ENCODE measurements at places on chromosomes 1 and 21.

GRCh38 chr1:34800214-34800613 is 7.4 kb downstream of the GJA4 start:
- no peak for DNase-seq

- DNase-seq, result no peak
These were observed 29.6 kb downstream of the VANGL2 start for GRCh38 chr1:160429702-160430535.

GRCh38 chr1:181033799-181034451 is at the start of gene MR1:
Gene MR1, plus strand, starts transcription at chr1:181033983. Its CDS starts 25 bp downstream, at chr1:181034008.
- DNase-seq, result peak; percentile 6

GRCh38 chr1:156001662-156002171 is 19.0 kb downstream of the SSR2 start:
- DNase-seq, result no peak

GRCh38 chr1:40789661-40790430 is 6.3 kb downstream of the KCNQ4 start:
- no peak for DNase-seq

GRCh38 chr1:66395202-66396061 is 138.5 kb upstream of the SGIP1 start:
- no peak for DNase-seq

GRCh38 chr1:203796236-203796605 is 798 bp downstream of the ZBED6 start:
- peak; percentile 14 for DNase-seq

- DNase-seq, result no peak
These were observed at the start of gene NFIA for GRCh38 chr1:61082311-61083012. Gene NFIA, plus strand, starts transcription at chr1:61082561.

GRCh38 chr1:24904731-24905354 is 25.2 kb downstream of the RUNX3 start:
- no peak for DNase-seq

- DNase-seq, result no peak
These were observed 119.4 kb upstream of the CXADR start for GRCh38 chr21:17393413-17393812.

DNA sequence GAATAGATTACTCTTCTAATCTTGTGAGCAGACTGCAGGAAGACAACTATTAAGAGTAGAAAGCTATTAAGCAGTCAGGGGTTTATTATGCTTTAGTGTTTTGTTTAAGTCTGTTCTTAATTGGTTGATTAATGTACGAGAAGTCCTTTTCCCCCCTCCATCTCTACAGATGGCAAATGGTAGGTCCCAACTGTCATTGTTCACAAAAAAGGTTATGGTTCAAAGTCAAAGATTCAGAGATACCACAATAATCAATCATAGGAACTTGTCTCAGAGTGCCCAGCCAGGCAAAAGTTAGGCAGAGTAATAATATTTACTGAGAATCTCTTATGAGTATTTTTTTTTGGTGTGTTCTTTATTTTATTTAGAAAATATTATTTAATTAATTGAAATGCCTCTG is 26.8 kb downstream of the NFIA start:
- DNase-seq, result no peak

- no peak for DNase-seq
These were observed 96.4 kb upstream of the BACE2 start for GRCh38 chr21:41071258-41072171.

GRCh38 chr1:234168061-234168724 is 205.1 kb upstream of the COA6 start:
- no peak for DNase-seq

- no peak for DNase-seq
These were observed 621.2 kb upstream of the PRMT6 start for GRCh38 chr1:106435269-106435668.

GRCh38 chr1:26789612-26789865 is 1.8 kb downstream of the PIGV start:
- no peak for DNase-seq

DNA sequence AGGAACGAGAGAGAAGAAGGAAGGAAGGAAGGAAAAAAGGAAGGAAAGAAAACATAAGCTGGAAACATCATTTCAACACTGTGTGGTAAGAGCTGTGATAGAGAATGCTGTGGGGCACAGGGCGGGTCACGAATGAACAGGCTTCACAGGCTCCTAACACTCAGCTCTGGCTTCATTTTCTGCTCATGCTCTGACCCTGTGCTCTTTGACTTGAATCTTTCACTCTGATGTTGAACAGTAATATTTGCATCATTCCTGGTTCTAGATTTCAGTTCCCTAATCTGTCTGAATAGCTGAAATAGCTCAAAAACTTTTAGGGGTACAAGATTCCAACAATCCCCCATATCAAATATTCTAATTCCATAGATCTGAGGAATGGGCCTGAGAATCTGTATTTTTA is 207.3 kb downstream of the LHX8 start:
- DNase-seq, result no peak

GRCh38 chr21:14911351-14911750 is 153.4 kb downstream of the NRIP1 start:
- no peak for DNase-seq

- DNase-seq, result no peak
These were observed 400 bp upstream of the PGBD2 start for GRCh38 chr1:248905662-248906008.

DNA sequence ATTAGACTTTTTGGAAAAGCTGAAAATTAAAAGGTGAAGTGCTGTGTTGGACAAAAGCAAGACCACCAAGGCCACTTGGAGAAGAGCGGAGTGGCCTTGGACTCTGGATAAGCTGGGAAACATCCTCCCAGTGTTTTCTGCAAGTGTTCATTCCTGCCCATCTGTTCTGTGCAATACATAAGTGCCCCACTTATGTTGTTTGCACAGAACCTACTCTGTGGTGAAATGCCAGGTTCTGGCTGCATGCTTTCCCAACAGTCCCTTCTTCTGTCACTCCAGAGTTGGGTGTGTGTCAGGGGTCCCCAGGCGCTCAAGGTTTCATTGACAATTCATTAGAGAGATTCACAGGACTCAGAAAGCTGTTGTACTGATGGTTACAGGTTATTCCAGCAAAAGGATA is 30.3 kb downstream of the NHLH2 start:
- DNase-seq, result no peak

- DNase-seq, result no peak
These were observed 160.8 kb downstream of the HHAT start for GRCh38 chr1:210489491-210489890.

- no peak for DNase-seq
These were observed 81.8 kb upstream of the HMCN1 start for GRCh38 chr1:185652348-185652747.

- DNase-seq, result no peak
These were observed 667 bp downstream of the TMEM50B start for GRCh38 chr21:33478935-33479678.

- DNase-seq, result no peak
These were observed 20.0 kb upstream of the ALDH4A1 start for GRCh38 chr1:18922319-18922726.

DNA sequence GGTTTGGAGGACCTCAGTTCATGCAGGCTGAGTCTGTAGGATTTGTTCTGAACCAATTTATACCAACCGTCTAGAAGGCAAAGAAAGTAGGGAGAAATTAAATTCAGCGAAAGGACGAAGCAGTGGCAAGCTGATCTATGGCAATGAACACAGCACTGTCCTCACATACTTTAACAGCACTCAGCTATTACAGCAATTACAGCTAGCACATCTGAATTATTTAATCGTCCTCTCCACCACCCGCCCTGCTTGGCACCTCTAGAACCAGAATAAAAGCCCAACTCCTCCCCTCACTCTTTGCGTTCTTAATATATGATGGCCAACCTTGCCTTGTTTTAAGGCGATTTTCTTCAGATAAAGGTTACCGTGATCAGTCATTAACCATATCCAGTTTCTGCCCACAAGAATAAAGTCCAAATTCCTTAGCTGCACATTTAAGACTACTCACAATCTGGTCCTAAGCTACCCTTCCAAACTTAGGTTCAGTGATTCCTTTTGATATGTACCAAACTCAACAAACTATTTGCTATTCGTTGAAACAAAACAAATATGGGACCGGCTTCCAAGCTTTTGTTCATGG is 169.4 kb upstream of the ESRRG start:
- DNase-seq, result no peak

DNA sequence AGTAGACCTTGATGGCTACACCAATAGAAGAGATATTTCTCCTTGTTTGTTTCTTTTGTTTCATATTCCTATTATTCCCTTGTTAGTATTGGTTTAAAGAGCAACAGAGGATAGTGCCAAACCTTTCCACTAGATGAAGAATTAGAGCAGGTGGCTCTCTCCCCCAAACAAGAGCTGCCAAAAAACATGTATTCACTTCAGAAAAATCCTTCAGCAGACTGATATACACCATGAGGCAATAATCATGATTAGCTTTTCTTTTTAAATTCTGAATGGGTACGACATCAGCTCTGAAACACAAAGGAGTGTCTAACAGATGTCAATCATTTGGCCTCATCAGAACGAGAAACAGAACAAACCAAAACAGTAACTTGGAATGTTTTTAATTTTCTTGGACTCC is 67.3 kb upstream of the MAP10 start:
- DNase-seq, result no peak

DNA sequence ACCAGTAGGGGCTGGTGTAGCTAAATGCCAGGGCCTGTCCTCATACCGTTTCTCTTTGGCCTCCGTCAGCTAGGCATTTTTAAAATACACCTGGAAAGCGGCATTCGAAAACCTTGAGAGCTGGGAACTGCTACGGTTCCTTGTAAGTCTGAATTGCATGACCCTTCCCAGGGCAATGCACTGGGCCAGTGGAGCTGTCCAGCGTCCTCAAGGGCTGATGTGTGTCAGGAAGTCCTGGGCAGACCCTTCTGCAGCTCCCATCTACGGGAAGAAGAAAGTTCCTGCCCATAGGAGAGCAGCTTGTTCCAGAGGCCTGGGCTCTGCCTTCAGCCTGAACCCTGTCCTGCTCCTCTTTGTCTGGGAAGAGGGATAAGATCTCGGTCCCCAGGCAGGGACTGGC is 34.1 kb downstream of the UBASH3A start:
- no peak for DNase-seq

DNA sequence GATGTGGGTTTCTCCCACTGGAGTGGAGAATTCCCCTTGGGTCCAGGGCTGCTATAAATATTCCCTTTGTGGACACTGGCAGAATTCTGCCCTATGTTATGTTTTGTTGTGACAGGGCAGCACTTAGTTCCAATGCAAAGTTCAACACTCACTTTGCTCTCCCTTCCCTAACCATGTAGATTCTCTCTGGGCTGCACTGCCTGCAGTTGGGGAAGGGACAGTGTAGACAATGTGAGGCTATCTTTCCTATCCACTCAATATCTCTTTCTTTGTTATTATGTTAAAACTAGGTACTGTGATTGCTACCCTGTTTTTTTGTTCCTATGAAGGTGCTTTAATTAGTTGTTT is 19.6 kb downstream of the GPR88 start:
- DNase-seq, result no peak

DNA sequence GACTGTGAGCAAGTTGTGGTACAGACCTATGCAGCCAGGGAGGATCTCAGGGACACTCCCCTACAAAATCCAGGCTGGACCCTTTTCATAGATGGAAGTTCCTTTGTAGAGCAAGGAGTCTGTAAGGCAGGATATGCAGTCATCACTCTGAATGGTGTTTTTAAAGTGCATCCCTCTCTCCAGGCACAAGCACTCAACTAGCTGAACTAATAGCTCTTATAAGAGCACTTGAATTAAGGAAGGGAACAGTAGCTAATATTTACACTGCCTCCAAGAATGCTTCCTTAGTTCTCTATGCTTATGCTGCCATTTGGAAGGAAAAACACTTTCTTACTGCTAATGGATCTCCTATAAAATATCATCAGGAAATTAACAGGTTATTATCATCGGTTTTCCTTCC is 27.0 kb upstream of the SMYD3 start:
- DNase-seq, result no peak

All from stimulated activated CD4-positive, alpha-beta T cell treated with anti-CD3 and anti-CD28 coated beads, Interleukin-15, amount 100 ng/mL, for 48 hours (primary cell).